Hepatocyte (in vitro differentiated cells): ENCODE measurements at places on chromosomes 5 and 9.
A peak's percentile ranks its signal among the peaks of the same experiment; 100 is the strongest.

DNA sequence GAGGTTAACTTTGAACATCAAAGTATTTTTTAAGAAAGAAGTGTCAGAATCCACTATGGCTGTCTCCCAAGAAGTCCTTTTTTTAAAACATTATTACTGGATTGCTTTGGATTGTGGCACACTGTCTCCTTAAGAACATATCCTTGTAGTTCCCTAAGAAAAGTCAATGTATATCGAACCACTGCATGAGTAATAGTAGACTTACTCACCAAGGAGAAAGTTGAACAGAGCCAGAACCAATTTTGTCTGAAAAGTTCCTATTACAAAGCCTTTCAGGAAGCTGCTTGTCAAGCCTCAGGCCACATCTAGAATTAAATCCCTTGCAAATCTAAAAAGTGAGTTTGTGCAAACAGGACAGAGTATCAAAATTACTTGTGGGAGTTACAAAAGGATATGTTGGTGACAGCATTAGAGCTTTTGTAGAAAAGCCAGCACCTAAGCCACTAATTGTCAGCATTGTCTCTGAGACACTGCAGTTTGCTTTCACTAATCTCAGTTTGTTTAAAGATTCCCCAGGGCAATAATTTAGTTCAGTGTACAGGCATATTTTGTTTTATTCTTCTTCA, 195.4 kb downstream of the MPDZ start:
- no peak overlapping the region for H3K4me3 ChIP-seq
- peaks cover 7% of the 10 kb centered on the region for H3K4me1 ChIP-seq
- H3K27me3 ChIP-seq, result no peaks in the 10 kb centered on the region
- no peaks in the 10 kb centered on the region for H3K36me3 ChIP-seq

- H3K36me3 ChIP-seq, result no peaks in the 10 kb centered on the region
- H3K4me3 ChIP-seq, result no peak overlapping the region
- peaks cover 43% of the 10 kb centered on the region for H3K4me1 ChIP-seq
- DNase-seq, result no peak
- H3K27ac ChIP-seq, result peak overlapping the region; percentile 96
- H3K27me3 ChIP-seq, result no peaks in the 10 kb centered on the region
These were observed 252.3 kb downstream of the FANCC start for GRCh38 chr9:95065224-95065623.

DNA sequence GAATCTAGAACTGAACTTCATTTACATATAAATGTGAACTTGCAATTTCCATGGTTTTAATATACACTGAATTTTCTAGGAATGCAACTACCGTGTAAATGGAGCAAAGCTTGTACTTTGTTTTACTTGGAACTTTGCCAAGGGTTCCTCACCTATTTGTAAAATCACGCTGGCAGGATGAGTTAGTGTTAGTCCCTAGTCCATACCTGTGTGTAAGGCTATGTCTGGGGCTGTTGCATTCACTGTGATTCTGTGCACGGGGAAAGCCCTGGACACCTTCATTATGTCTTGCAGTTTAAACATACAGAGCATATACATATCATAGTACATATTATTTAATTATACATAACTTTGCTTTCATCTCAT, 119.9 kb downstream of the PAX5 start:
- H3K4me3 ChIP-seq, result no peak overlapping the region
- no peak overlapping the region for H3K27ac ChIP-seq
- H3K36me3 ChIP-seq, result no peaks in the 10 kb centered on the region
- peaks cover under 1% of the 10 kb centered on the region for H3K27me3 ChIP-seq
- DNase-seq, result peak; percentile 37
- no peaks in the 10 kb centered on the region for H3K4me1 ChIP-seq

DNA sequence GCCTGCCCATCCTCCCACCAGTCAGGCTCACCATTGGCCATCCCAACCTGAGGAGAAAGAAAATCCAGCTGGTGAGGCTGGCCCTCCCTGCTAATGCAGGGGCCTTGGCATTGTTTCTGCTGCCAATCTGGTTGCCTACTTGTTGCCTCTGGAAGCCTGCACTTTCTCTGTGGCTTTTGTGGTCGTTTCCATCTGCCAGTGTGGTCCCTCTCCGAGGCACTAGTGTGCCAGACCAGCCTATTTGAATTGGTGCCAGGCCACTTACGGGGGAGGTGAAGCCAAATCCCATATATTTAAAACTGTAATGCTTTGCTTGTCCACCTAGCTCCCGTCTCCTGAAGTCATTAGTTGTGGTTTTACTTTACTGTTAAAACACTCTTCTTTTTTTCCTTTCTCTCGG, 213.4 kb upstream of the ADAMTSL1 start:
- H3K4me1 ChIP-seq, result peaks cover 18% of the 10 kb centered on the region
- peak; percentile 24 for DNase-seq
- H3K27ac ChIP-seq, result peak overlapping the region; percentile 72
- no peak overlapping the region for H3K4me3 ChIP-seq

DNA sequence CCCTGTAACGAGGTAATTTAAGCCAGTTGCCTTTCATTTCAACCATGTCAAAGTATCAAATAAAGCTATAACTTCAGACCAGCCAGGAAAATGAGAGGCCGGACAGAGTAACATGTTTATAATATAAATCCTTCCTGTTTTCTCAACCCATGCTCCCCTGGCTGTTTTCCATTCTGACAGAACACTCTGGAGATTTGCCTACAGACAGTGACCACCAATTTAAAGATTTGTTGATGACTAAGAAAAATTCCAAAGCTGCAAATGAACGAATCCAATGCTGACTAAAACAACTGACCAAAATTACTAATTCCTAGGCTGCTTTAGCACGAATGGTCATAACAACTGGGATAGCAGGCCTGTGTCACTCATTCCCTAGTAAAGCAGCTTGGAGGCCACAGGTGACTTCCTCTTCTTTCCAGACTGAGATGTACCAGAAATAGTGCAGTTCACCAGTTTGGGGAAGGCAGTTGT, 141.4 kb downstream of the AOPEP start:
- no peaks in the 10 kb centered on the region for H3K36me3 ChIP-seq
- H3K27me3 ChIP-seq, result no peaks in the 10 kb centered on the region
- peaks cover 40% of the 10 kb centered on the region for H3K4me1 ChIP-seq
- peak overlapping the region; percentile 95 for H3K27ac ChIP-seq

- no peak overlapping the region for H3K4me3 ChIP-seq
- H3K27ac ChIP-seq, result peak overlapping the region; percentile 18
- no peaks in the 10 kb centered on the region for H3K4me1 ChIP-seq
- H3K36me3 ChIP-seq, result no peaks in the 10 kb centered on the region
- DNase-seq, result peak; percentile 87
These were observed 27.1 kb upstream of the MYORG start for GRCh38 chr9:34403554-34404380.

- H3K27ac ChIP-seq, result no peak overlapping the region
- DNase-seq, result no peak
- no peaks in the 10 kb centered on the region for H3K4me1 ChIP-seq
- H3K36me3 ChIP-seq, result no peaks in the 10 kb centered on the region
These were observed 84.3 kb upstream of the OTULINL start for GRCh38 chr5:14497311-14497710.
